Foreskin keratinocyte (primary cell): ENCODE measurements at places on chromosomes 2 and 18. TPM values are rescaled to one million over a fixed set of nuclear protein-coding genes. Genes with fewer than 3 reads are reported as not detected.

The GAREM2 gene
- 0.21 and 0.27 TPM in 2 replicates for total RNA-seq

DNA sequence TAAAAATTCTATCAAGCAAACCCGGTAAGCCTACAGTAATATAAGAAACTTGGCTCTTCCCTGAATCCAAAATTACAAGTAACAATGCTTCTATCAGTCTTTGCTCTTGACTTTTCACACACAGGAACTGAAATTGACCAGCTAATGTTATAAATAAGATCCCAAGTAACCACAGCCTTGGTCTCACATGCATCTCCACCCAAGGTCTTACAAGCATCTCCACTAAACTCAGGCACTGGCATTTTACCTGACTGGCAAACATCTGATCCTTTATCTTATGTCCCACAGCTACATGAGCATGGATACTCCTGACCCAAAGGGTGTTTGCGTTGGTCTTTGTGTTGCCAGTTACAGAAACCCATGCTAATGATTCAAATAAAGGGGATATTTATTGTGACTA lies 302.3 kb upstream of the EPHA4 start:
- no peak for DNase-seq

DNA sequence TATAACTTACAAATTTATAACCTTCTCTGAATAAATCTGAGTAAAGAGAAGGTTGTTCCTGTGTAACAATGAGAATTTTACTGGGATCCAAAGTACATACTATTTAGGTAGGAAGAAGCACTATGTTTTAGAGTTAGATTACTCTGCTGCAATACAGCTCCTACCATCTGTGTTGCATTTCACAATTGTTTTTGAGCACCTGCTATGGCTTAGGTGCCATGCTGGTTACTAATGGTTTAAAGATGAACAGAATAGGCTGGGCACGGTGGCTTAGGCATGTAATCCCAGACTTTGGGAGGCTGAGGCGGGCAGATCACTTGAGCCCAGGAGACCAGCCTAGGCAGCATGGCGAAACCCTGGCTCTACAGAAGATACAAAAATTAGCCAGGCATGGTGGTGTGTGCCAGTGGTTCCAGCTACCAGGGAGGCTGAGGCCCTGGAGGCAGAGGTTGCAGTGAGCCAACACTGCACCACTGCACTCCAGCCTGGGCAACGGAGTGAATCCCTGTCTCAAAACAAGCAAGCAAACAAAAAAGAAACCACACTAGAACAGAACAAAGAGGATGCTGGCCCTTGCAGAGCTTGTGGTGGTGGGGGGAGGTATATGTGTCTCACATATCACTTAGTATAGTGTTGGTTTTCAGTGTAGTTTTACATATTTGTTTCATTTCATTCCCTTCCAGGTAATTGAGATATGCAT lies 56.7 kb downstream of the SPTBN1 start:
- no peak for DNase-seq

DNA sequence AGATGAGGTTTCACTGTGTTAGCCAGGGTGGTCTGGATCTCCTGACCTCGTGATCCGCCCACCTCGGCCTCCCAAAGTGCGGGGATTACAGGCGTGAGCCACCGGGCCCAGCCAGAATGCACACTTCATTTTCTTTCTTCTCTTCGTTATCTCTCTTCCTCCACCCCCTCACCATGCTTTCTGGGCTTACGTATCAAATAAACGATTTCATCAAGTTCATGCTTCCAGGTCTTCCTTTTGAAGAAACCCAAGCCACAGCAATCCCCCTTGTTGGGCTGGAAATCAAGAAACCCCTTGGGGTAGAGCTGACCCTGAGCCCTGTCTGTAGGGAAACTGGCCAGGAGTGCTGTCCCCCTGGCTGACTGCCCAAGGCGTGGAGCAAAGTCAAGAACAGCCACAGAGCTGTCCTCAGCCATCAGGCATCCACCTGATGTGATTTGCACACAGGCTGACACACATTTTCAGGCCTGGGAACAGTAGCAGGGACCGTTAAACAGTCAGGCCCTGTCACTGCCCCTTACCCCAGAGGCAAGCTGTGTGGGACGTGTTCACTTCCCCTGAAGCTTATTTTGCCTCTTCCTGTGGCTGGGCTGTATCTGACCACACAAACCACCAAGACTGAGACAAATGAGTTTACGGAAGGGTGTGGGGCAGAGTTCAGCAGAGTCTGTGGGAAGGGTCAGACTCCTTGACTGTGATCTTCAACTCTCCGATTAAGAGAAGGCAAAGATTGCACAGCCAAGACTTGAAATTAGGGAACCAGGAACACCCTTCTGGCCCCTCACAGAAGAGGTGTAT lies 15.1 kb upstream of the NMUR1 start:
- DNase-seq, result no peak

DNA sequence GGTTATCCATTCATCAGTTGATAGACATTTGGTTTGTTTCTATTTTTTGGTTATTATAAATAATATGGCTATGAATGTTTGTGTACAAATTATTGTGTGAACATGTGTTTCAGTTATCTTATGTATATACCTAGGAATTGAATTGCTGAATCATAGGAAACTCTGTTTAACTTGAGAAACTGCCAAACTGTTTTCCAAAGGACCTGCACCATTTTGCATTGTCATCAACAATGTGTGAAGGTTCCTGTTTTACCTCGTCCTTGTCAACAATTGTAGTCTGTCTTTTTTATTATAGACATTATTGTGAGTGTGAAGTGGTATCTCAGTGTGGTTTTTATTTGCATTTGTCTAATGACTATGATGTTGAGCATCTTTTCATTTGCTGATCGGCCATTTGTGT lies 17.1 kb downstream of the PDK1 start:
- DNase-seq, result no peak

DNA sequence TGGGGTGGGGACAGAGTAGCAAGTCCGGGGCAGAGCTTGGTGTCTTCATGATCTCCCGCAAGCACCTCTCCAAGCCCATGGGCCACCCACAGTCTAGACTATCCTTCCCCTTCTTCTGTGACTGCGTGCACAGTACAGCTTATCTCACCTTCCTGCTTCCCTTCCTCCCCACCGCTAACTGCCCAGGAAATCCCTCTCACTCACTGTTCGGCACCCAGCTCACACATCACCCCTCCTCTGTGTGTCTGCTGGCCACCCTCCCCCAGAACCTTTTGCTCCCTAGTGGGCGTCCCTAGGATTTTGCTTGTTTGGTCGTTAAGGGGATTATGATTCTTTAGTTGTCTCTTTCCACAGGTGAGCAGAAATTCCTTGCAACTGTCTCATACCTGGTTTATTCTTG lies 31.5 kb upstream of the SMAD7 start:
- no peak for DNase-seq

- DNase-seq, result no peak
These were observed 94.9 kb downstream of the PXDN start for GRCh38 chr2:1649103-1650084.

DNA sequence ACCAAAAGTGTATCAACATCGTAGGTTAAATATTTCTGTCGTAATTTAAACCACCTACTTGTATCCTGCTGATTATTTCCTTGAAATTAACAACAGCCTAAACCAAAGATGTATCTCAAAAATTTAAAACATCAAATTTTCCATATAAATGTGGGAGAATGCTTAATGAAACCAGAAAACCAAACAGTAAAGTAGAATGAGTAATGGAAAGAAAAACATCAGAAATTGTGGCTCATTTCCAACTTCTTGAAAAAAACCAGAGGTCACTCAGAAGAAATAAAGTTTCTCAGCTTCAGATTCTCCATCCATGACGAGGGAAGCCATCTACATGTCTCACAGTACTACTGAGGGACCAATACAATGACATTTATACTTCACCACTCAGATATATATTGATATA lies 296.5 kb downstream of the NOL4 start:
- DNase-seq, result no peak

- no peak for DNase-seq
These were observed 1169.6 kb upstream of the CRIM1 start for GRCh38 chr2:35185861-35186412.

The GPD2 gene
- 55.8 and 66.5 TPM in 2 replicates for total RNA-seq

DNA sequence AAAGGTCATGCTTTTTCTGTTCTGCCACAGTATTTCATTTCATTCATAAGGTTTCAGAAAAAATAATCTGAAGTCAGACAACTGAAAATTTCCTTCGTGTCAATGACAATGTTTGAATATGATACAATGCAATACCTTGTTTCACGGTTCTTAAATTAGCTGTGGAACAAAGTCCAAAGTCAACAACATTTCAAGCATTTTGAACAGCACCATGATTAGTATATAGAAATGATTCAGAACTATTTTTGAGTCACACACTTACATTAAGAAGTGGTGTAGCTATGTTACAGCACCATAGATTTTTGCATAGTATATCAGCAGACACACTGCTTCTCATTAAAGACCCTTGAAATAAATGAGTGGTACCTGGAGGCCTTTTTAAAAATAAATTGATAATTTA lies 178.3 kb upstream of the DSEL start:
- DNase-seq, result no peak

GRCh38 chr2:10097352-10098148 lies 17.3 kb upstream of the CYS1 start:
- peak; percentile 52 for DNase-seq

- no peak for DNase-seq
These were observed 110.1 kb upstream of the CELF4 start for GRCh38 chr18:37675699-37676098.
